ENCODE measurements at places on chromosomes 7 and 10.
A peak's percentile ranks its signal among the peaks of the same experiment; 100 is the strongest.

- no peak for DNase-seq
These were observed 657.3 kb upstream of the COBL start for GRCh38 chr7:51973939-51974338.

- peak; percentile 5 for DNase-seq
These were observed 524.8 kb downstream of the GRM8 start for GRCh38 chr7:126727930-126728391.

- no peak for DNase-seq
These were observed 79.6 kb upstream of the LRRC4 start for GRCh38 chr7:128110641-128111364.

DNA sequence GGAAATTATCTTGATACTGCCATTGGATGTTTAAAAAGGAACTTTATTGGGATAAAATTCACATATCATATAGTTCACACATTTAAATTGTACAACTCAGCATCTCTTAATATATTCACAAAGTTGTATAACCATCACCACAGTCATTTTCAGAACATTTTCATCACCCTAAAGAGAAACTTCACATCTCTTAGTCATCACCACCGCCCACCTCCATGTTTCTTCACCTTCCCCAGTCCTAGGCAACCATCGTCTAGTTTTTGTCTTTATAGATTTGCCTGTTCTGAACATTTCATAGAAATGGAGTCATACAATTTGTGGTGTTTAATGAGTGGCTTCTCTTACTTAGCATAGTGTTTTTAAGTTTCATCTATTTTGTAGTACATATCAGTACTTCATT is 96.6 kb downstream of the ANKRD30A start:
- DNase-seq = no peak
